PC-9 (cell line): ENCODE measurements at places on chromosomes 11 and 22.

GRCh38 chr11:37504921-37505320 is 906.9 kb upstream of the RAG2 start:
- DNase-seq: peak; percentile 63

- no peak for DNase-seq
Observed at GRCh38 chr22:33477120-33478111, 419.2 kb upstream of the SYN3 start.

DNA sequence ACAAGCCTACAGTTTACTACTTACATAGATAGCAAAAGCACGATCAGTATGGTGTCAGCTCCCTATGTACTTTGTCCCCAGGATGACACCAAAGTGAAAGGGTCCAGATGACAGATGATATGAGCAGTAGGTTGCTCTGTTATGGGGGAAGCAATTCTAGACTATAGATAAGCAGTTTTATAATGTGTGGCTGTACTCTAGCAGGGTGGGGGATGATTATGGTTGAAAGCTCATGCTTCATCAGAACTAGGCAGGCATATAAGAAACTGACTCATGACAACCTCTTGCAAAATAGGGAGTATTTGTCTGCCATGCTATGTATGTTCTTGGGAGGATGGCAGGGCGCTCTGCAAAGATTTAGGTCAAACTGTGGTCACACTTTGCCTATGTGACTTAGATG is 158.2 kb upstream of the ZBED5 start:
- no peak for DNase-seq

DNA sequence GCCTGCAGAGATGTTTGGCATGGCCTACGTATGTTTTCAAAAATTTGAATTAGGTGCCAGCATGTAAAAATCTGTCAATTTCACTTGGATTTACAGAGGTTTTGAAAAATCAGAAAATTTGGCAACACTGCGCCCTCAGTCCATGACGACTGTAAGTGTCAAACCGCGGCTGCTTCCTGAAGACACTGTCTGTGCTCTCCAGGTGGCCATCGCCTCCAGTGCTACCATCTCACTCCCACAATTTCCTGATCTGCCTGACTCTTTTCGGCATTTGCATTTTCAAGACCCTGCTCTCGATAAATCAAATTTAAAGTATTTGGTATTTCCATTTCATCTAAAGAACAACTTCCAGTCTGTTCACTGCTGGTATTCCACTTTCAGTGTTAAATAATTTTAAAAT is 34.6 kb downstream of the VSIG10L2 start:
- no peak for DNase-seq

GRCh38 chr11:109041876-109042275 is 377.0 kb downstream of the DDX10 start:
- no peak for DNase-seq

- no peak for DNase-seq
Observed at GRCh38 chr22:39087881-39088684, 9.0 kb upstream of the APOBEC3H start.

DNA sequence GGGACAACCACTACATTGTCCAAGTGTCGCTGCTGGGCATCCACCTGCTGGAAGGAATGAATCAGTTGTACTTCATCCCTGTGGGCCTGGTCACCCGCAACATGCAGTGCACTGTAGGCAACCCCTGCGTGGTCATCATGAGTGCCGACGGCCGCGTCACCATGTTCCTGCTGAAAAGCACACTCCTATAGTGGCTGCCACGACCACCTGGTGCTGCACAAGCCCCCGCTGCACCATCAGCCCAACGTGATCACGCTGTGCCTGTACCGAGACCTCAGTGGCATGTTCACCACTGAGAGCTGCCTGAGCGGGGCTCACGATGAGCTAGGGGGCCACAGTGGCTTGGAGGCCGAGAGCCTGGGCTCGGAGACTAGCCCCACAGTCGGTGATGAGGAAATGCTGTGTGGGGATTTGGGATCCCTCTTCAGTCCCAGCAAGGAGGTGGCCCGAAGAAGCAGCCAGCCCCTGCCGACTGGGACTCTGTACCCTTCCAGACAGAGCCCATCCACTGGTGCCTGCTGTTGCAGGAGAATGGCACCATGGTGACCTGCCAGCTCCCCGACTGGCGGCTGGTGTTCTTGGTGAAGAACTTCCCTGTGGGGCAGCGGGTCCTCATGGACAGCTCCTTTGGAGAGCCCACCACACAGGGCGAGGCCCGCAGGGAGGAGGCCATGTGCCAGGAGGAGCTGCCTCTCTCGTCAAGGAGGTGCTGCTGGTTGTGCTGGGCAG is 15.7 kb upstream of the SLC5A4 start:
- DNase-seq: no peak

- no peak for DNase-seq
Observed at GRCh38 chr22:21038405-21038804, 6.0 kb upstream of the SLC7A4 start.

GRCh38 chr11:47466701-47467250 is 17.8 kb upstream of the RAPSN start:
- DNase-seq: peak; percentile 75

GRCh38 chr11:41659985-41660384 is 200.5 kb upstream of the LRRC4C start:
- no peak for DNase-seq

DNA sequence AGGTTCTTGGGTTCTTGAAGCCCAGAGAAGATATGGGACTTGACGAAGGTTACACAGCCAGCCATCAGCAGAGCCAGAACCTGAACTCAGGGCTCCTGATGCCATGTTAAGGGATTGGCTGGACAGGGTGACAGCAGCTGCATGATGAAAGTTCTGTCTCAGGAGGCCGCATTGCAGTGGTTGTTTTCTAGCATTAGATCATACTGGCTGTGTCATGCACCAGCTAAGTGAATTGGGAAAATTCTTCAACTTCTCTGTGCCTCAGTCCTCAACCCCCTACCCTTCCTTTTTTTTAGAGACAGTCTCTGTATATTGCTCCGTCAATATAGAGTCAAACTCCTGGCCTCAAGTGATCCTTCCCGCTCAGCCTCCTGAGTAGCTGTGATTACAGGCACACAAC is 5.4 kb upstream of the LTBP3 start:
- DNase-seq: no peak

GRCh38 chr11:67371911-67372320 is 1.5 kb downstream of the CLCF1 start:
- no peak for DNase-seq

GRCh38 chr22:39917197-39917643 is 16.3 kb downstream of the GRAP2 start:
- no peak for DNase-seq

GRCh38 chr22:20208713-20209310 is 58.0 kb upstream of the CCDC188 start:
- DNase-seq: no peak

DNA sequence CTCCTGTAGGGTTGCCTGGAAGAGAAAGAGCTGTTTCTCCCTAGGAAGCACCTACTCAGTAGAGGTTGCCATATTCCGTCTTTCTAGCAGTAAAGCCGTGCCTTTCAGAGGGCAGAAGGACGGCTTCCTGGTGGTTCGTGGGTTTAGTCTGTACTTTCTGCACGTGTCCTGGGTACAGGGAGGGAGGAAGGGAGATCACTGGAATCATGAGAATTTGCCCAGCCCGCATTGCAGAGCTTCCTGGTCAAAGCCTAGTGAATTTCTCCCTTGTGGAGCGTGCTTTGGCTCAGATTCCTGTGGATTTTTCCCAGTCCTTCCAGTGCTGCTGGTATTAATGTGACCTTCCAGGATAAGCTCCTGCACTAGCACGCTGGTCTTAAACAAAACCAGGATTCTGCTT is 44.9 kb downstream of the GRAMD1B start:
- no peak for DNase-seq

DNA sequence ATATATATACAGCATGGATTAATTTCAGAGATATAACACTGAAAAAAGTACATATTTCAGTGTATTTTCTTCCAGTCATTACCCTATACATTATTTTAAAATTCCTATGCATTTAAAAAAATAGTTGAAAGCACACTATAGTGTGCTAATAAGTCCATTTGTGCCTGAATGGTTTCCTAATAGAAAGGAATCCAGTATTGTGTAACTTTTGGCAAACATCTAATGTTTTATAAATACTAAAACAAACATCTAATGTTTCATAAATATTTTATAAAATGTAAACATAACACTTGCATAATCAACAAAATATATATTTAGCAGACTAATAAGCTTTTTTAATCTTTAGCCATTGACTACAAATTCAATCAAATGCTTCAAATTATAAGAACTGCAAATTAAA is 126.6 kb upstream of the FIBIN start:
- peak; percentile 35 for DNase-seq

- peak; percentile 64 for DNase-seq
Observed at GRCh38 chr22:41352058-41352457, 29.7 kb upstream of the TEF start.

DNA sequence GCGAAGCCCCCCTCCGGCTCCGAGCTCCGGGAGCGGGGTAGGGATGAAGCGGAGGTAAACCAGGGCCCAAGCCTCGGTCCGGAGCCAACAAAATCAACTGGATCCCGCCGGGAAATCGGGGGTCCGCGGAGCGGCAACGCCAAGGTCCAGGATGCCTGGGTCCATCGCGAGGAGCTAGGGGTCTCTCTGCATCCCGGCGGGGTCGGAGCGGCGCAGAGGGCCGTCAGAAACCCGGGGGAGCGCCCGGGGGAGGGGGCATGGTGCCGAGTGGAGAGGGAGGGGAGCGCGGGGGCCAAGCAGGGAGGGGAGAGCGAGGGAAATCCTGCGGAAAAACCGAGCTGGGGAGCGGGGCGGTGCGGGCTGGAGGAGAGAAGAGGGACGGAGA is 51.8 kb downstream of the SLC22A12 start:
- DNase-seq: no peak

DNA sequence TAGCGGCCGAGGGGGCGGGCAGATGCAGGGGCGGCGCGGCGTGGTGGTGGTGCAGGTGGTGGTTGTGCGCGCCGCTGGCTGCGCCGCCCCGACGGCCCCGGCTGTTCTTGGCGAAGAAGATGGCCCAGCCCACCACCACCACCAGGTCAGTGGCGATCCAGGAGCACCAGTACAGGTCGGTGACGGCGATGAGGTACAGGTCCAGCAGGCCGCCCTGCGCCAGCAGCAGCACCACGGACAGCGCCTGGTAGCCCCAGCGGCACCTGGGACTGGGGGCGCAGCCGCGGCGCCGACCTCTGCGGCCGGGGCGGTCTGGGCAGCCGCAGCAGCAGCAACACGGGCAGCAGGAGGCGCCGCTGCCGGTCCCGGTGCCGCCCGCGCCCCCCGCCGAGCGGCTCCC is 879 bp downstream of the TMEM121B start:
- peak; percentile 5 for DNase-seq

DNA sequence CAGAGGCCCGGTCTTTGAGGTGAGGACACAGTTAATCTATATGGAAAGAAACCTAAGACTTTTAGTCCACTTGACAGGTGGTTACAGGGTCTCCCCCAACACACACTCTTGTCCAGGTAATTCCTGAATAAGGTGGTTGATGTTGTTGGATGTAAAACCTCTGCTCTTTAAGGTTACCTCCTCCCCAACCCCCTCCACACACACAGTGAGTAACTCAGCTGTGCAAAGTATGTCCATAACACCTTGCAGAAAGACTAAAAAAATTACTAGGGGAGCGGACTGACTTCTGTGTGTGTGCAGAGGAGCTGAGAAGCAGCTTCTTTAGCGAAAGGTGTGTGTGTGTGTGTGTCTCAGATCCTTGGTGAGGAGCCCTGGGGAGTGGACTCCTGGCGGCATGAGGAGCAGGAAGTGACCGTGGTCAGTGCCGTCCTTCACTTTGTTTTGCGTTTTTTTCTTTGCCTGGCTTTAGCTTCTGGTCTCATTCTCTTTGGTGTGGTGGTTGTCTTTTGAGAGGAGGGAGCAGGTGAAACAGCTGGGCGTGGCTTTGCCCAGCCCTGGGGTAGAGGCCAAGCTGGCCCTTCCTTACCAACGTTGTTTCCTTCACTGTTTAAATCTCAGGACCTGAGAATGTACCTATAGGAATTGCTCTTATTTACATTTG is 1.7 kb downstream of the ZBED4 start:
- DNase-seq: peak; percentile 65

DNA sequence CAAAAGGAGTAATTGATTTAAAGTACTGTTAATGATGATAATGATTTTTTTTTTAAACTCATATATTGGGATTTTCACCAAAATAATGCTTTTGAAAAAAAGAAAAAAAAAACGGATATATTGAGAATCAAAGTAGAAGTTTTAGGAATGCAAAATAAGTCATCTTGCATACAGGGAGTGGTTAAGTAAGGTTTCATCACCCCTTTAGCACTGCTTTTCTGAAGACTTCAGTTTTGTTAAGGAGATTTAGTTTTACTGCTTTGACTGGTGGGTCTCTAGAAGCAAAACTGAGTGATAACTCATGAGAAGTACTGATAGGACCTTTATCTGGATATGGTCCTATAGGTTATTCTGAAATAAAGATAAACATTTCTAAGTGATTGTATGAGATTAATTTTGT is 43.9 kb downstream of the RRM1 start:
- DNase-seq: no peak

- peak; percentile 63 for DNase-seq
Observed at GRCh38 chr22:27019827-27020226, 362.4 kb downstream of the MIAT start.

- DNase-seq: no peak
Observed at GRCh38 chr11:31690041-31690440, 121.1 kb downstream of the PAX6 start.

DNA sequence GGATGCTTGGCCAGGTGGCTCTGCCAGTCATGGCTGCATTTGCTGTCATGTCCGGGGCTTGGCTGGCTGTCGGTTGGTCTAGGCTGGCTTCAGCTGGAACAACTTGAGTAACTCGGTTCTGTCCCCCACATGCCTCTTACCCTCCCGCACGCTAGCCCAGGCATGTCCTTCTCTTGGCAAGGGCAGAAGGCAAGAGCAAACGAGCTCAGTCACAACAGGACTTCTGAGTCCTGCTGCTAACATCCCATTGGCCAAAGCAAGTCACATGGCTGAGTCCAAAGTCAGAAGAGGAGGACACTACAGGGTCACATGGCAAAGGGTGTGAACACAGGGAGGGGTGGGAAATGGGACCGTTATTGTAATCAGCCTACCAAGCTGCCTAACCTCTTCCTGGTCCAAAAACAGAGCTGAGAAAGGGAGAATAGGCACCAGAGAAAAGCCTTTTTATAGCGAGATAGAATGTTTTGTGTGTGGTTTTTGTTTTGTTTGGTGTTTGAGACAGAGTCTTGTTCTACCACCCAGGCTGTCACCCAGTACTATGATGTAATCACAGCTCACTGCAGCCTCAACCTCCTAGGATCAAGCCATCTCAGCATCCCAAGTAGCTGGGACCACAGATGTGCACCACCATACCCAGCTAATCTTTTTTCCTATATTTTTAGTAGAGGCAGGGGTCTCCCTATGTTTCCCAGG is 81.9 kb downstream of the MN1 start:
- no peak for DNase-seq

DNA sequence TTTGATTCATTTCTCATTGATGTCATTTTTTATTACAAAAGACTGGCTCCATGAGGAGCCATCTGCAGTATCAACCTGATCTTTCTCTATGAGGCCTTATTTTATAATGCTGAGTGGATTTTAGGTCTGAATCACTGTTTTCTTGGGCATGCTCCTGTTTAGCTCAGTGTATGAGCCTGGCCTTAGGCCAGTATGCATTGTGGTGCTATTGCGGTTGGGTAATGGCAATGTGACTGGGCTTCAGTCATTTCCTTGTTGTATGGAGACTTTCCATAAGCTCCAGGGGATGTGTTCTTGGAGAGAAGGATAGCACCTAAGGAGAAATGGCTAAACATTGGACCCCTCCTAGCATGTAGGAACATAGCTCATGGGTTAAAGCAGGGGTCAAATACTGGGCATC is 293.2 kb downstream of the NELL1 start:
- no peak for DNase-seq

GRCh38 chr11:110491577-110492320 is 62.0 kb downstream of the FDX1 start:
- no peak for DNase-seq

- DNase-seq: no peak
Observed at GRCh38 chr11:44248109-44248508, 61.8 kb downstream of the ALX4 start.
